ENCODE measurements at places on chromosomes 2 and 18. TPM values are rescaled to one million over a fixed set of nuclear protein-coding genes. Genes with fewer than 3 reads are reported as not detected.

SERPINB13 gene
- total RNA-seq, result 17.3 TPM

SCLY gene
- 5.5 TPM for total RNA-seq

CD8B gene
- 1.6 TPM for total RNA-seq

MAL gene
- total RNA-seq, result 10.7 TPM

FEV gene
- total RNA-seq, result not detected

CACNB4 gene
- 7.6 TPM for total RNA-seq

RTP5 gene
- not detected for total RNA-seq

GAREM1 gene
- 49.1 TPM for total RNA-seq

NYAP2 gene
- total RNA-seq, result not detected

ALKAL2 gene
- total RNA-seq, result 4.0 TPM

TUBA4B gene
- total RNA-seq, result not detected

HOXD8 gene
- total RNA-seq, result 3.1 TPM

ABCG5 gene
- total RNA-seq, result not detected

C18orf54 gene
- total RNA-seq, result 1.8 TPM

ALLC gene
- total RNA-seq, result not detected

UPP2 gene
- total RNA-seq, result not detected

LIPG gene
- total RNA-seq, result 11.8 TPM

KCNG2 gene
- not detected for total RNA-seq

BCL11A gene
- 76.3 TPM for total RNA-seq

YPEL5 gene
- 102 TPM for total RNA-seq

STARD6 gene
- not detected for total RNA-seq

NEUROD1 gene
- not detected for total RNA-seq

EML6 gene
- total RNA-seq, result 5.0 TPM

CAVIN2 gene
- total RNA-seq, result 12.9 TPM

LGALSL gene
- total RNA-seq, result 84.0 TPM
